Stimulated activated CD4-positive, alpha-beta T cell treated with anti-CD3 and anti-CD28 coated beads, Interleukin-4, amount 100 ng/mL, for 4 hours (primary cell): ENCODE measurements at places on chromosomes 16 and 17.
A peak's percentile ranks its signal among the peaks of the same experiment; 100 is the strongest.

DNA sequence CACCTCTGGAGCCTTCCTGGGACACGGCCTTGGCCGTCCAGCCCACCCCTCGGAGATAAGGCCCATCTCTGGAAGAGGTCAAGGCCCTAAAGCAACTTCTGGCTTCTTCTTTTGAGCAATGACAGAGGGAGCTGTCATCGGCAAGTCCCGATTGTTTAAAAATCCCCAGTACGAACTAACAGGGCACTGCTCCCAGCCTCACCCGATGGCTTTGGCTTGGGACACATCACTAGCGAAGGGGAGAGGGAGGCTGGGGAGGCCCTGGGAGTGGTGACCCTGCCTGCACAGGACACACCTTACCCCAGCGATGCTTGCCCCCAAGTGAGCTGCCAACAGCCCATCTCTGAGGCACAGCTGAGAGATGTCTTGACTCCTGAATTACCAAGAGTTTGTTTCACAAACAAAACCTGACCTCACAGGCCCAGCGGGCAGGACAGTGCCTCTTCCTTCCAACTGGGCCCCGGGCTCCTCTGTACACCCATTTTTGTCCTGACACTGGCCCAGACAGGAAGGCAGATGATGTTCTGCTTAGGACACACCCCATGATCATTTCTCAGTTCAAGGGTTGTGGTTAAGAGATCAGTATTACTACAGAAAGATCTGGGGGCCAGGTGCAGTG, 4.8 kb downstream of the SYNGR2 start:
- no peak for DNase-seq

DNA sequence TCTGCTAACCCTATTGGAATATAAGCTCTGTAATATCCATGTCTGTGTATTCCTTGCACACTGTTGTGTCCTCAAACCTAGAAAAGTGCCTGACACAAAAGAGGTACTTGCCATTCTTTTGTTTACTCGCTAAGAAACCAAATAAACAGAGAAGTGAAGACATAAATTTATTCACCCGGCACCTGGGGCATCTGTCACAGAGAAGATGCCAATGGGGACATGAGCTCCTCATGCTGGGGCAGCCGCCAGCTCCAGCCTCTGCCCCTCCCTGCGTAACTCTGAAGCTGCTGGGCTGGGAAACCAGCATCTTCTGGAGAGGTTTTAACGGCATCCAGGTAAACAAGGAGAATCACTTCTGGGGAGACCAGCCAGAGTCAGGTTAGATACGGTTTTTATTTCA, 15.1 kb upstream of the CDRT4 start:
- DNase-seq, result no peak

DNA sequence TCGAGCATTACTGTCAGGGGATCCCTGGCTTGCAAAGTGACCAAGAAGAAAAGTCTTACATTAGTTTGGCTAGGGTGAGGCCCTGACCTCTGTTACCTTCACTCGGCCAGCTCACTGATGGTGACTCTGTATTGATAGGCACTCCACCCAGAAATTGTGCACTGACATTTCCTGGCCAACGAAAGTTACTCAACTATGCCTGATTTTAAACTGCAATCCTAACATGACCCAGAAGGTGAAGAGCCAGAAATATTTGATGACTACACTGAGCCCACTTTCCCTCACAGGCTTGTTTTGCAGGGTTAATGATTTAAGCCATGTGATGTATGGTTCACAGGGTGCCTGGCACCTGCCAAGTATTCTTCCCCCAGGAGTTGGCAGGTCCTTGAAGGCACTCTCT, 208.2 kb upstream of the MAF start:
- DNase-seq, result no peak

- no peak for DNase-seq
Measured at GRCh38 chr17:66304304-66305174, 2.1 kb downstream of the PRKCA start.

DNA sequence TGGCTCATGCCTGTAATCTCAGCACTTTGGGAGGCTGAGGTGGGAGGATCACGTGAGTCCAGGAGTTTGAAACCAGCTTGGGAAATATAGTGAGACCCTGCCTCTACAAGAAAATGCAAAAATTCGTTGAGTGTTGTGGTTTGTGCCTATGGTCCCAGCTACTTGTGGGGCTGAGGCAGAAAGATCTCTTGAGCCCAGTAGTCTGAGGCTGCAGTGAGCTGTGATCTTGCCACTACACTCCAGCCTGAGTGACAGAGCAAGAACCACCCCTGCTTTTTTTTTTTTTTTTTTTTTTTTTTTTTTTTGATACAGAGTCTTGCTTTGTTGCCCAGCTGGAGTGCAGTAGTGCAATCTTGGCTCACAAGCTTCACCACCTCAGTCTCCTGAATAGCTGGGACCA, 34.0 kb downstream of the ITGB3 start:
- DNase-seq, result no peak

DNA sequence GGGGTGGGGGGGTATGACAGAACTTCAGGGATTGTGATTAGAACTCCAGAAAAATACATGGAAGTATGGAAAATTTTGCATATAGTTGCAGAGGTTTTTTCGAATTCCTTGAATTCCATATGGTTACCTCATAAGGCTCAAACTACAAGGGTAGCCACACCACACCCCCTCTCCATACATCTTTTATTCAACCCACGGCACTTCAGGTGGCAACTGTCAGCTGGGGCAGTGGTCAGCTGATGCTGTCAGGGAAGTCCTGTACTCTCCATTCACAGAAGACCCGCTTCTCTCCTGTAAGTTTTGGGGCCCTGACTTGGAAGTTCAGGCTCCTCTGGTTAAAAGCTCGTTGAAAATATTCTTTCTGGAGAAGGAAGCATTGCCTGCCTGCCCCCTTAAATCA, 57.5 kb upstream of the CLEC19A start:
- no peak for DNase-seq

DNA sequence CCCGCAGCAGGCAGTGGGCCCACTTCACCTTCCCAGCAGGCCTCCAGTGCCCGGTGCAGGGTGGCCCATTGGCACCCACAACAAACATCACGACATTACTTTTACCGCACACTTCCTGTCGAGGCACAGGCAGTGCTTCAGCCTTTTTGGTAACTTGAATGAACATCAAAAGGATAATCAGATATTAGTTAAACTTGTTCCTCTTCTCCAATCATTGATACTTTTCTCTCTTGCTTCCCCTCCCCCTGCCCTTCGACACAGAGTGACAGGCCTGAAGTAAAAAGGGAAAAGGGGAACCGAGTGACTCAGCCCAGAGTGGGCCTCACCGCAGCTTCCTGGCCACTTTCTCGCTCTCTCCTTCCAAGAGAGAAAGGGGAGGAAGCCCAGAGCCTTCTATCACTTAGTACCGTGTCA, 507.0 kb downstream of the MAF start:
- DNase-seq, result peak; percentile 9

GRCh38 chr17:4110152-4110551, 32.7 kb downstream of the ZZEF1 start:
- no peak for DNase-seq

GRCh38 chr17:64484380-64484779, 12.5 kb downstream of the POLG2 start:
- no peak for DNase-seq

DNA sequence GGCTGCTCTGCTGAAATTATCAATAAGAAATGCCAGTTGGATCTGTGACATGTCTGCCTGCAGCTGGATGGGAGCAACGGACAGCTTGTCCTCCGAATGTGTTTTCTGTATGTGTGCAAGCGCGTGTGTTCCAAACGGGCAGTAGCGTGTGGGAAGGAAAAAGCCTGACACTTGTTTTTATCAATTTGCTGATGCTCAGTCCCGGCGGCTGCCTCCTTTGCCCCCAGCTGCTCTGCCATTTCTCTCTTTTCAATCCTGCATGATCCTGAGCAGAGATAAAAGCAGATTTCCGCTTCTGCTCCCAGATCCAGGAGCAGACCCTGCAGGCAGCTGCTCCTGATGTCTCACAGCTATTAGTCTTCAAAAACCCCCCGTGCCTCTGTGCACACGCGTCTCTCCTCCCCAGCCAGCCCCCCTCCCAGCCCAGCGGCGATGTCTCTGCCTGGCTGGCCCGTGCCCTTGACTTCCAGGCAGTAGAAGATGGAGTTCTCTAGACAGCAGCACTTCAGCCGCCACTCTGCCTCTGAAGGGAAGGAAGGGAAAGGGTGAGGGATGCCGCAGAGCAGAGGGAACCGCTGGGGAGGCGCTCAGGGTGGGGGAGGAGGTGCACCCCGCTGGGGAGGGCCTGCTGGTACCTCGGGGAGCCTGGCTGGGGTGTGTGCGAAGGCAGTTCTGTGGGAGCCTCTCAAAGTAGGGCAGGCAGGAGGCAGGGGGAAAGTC, 4.1 kb downstream of the PRCD start:
- DNase-seq, result no peak

- no peak for DNase-seq
Measured at GRCh38 chr16:8892101-8892575, 10.0 kb downstream of the LITAFD start.

DNA sequence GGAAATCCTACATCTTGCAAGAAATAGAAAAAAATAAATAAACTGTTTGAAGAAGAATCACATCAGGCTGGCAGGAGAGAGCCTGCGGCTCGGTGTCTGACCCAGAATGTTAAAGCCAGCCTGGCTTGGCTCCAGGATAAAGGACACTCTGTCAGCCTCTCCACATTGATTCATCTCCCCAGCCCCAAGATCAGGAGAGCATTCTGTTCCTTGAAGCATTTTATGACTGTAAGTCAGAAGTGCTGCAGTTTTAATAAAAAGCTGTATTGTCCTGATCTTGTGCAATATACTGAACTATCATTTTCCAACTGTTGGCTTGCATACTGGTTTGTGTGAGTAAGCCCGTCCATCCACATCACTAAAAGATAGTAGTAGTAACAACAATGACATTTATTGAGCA, 426.6 kb downstream of the HAPSTR1 start:
- no peak for DNase-seq

DNA sequence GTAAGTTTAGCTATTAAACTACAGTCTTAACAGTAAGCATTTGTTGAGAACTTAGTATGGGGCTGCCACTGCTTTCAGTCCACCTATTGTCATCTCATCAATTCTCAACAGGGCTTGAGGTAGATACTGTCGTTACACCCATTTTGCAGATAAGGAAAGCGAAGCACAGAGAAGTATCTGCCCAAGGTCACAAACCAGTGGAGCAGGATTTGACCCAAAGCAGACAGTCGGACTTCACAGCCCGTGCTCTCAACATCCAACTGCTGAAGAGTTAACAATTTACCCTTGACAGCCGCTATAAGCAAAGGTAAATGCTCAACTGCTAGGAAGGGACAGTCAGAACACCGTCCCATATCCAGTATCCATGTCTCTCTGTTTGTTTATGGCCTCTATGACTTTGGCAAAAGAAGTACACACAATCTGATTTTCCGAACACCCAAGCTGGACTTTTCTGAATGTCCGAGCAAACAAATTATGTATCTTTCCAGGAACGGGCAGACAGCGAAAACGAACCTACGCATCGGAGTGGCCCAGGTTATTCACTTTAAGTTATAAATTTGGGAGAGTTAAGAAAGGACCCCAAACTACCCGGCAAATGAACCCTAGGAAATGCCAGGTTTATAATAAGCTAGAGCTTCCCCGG, 1.2 kb downstream of the SIAH1 start:
- DNase-seq, result no peak

GRCh38 chr17:10681866-10682446, 15.4 kb downstream of the SCO1 start:
- no peak for DNase-seq

GRCh38 chr17:59425085-59425931, 93.9 kb downstream of the YPEL2 start:
- DNase-seq, result no peak

DNA sequence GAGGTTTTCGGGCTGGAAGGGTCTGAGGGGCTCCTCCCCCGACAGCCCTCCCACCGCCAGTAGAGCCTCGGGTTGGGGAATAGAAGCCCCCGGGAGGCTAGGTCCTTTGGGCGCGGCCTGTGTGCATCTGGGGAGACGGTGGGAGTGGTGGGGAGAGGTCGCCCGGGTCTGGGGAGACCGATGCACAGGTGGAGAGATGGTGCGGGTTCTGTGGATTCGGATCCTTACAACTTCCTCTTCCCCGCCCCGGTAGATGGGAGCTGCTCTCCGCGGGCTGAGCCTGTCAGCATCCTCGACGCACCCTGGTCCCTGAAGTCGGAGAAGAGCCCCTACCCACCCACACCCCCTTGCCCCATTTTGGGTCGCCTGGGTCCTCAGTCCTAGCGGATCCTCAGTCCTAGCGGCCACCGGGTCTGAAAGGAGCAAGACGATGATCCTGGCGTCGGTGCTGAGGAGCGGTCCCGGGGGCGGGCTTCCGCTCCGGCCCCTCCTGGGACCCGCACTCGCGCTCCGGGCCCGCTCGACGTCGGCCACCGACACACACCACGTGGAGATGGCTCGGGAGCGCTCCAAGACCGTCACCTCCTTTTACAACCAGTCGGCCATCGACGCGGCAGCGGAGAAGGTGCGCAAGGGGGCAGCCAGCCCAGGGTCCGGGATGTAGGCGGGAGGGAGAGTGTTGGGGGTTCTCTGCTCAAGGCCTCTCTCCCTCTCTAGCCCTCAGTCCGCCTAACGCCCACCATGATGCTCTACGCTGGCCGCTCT, 790 bp downstream of the BCKDK start:
- DNase-seq, result no peak

DNA sequence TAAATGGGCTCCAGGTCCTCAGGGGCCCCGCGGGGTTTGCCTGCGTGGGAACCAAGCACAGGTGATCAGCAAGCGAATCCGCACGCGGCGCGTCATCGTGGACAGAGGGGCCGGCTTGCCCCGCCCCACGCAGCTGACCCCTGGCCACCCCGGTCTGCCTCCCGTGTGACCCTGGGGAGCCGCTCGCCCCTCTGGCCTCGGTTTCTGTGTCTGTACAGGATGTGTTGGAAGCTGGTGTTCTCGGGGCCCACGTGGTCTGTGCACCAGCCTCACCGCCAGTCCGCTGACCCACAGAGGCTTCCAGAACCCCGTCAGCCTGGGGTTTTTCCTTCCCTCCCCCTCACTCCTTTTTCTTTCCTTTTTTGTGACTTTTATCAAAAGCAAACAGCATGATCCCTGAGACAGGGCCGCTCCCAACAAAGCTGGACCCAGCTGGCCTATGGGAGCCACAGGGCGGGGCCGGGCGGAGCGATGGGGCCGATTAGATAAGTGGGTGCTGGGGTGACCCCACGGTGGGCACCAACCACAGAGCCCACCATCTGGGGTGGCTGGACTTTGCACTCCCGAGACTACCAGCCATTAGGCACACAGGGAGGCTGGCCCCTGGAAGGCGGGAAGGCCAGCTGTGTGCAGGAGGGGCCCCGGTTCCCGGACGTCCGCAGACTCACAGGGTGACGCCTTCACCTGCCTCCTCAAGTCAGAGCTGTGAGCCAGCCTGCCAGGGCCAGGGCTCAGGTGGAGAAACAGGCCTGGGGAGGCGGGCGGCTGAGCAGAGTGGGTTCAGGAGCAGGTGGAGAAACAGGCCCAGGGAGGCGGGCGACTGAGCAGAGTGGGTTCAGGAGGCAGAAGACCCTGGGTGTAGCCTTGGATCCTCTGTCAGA, 56.0 kb downstream of the ZFPM1 start:
- DNase-seq, result no peak

DNA sequence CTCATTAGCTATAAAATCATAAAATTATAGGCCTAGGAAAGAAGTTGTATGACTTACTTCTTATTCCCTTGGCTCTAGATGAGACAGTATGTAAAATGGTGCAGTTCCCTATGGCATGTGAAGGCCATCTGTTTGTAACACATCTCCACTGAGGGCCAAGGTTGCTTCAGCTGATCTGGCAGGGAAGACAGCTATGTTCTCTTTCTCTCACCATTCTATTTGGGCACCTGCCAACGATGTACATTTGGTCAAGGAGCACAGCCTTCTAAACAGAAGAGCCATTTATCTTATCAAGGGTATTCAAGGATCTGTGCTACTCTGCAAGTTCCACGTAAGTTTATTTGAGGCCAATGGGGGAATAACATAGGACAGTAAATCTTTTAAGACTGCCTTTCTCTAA, 129.8 kb upstream of the TOM1L1 start:
- no peak for DNase-seq

GRCh38 chr17:63436523-63437110, 9.5 kb downstream of the CYB561 start:
- no peak for DNase-seq
